ENCODE measurements at places on chromosomes 11 and 22.

- no peak for DNase-seq
Measured at GRCh38 chr11:24805671-24806070, 308.8 kb downstream of the LUZP2 start.

DNA sequence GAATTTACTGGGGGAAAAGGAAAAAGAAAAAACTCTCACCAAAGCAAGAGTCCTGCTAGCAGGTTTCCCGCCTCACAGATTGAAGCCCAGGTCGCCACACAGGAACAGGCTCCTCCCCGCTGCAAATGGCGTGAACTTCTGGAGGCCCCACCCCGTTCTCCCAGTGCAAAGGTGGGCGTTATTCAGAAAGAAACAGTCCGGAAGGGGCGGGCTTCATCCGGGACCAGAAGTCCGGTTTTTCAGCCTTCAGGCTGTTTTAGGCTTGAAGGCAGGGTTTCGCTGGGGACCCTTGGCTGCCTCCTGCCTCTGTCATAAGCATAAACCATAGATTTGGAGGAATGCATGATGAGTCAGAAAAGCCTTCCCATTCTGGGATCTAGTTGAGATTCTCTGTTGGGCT, 148.3 kb upstream of the POU2AF2 start:
- DNase-seq: no peak

- DNase-seq: peak; percentile 21
Measured at GRCh38 chr11:61446211-61446651, 16.3 kb downstream of the SDHAF2 start.

DNA sequence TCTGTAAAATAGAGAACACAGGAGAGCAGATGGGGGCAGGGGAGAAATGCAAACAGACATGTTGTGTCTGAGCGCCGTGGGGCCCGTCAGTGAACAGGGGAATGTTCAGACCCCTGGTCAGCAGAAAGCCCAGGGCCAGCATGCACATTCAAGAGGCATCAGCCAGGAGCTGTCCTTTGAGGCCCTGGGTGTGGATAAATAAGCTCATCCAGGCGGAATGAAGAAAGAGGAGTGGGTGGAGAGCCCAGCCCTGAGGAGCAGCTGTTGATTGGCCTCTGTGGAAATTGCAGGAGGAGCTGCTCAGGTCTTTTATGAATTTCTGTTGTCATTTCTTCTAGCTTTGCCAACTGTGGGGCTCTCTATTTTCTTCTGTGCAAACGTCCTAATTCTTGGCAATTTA, 49.7 kb upstream of the CECR2 start:
- no peak for DNase-seq

- DNase-seq: no peak
Measured at GRCh38 chr11:116638463-116638862, 134.3 kb downstream of the BUD13 start.

- DNase-seq: no peak
Measured at GRCh38 chr22:31056986-31057599, 24.0 kb upstream of the SMTN start.

DNA sequence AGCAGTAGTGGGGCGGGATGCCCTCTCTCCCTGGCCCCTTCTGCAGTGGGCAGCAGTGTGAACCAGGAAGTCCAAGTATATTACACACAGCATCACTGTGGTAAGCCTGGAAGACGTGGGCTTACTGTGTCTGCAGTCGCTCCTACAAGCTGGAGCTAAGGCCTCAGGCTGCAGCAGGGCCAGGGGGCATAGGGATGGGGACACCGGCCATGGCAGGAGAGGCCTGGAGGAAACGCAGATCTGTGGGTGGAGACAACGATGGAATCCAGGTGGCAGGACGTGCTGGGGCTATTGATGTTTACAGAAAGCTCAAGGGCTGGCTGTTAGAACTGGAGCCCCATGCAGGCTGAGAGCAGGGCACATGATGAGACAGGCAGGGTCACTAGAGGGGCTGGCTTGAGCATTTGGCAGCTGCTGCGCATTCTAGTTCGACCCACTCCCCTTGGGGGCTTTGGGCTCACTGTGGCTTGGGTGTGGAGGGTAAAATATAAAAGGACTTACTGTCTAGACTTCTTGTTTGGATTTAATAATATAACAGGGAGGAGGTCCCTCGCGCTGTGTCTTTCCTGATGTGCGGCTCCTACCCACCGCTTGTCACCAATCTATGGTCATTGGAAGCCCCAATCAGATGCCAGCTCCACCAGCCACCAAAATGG, 539.5 kb downstream of the TBC1D22A start:
- DNase-seq: no peak

DNA sequence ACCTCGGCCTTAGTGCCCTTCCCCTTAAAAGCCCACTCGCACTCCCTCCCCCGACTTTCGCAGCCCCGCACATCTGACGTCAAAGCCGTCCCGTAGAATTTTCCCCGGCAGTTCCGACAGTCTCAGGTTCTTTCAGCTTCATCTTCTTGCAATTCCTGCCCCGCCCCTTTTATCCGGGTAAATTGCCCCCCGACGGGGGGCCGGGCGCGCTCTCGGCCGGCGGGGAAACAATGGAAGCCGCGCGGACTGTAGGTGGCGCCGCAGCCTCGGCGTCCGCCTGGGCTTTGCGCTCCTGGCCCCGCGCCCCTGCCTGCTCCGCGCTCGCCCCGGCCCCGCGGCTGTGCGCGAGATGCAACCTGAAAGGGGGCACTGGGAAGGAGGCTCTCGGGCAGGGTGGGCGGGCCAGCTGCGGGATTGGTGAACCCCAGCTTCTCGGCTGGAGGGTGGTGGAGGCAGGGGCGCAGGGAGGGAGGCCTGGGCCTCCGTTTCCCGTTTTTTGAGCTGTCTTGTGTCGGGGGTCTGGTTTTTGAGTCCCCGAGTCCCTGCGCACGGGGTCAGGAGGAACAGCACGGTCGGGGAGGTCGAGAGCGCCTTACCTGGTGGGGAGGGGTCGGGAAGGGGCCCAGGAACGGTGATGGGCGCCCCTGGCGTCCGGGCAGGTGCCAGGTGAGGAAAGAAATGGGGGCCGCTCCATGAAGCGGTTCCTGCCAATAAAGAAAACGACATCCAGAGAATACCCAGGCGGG, 859 bp upstream of the FGF19 start:
- DNase-seq: no peak

DNA sequence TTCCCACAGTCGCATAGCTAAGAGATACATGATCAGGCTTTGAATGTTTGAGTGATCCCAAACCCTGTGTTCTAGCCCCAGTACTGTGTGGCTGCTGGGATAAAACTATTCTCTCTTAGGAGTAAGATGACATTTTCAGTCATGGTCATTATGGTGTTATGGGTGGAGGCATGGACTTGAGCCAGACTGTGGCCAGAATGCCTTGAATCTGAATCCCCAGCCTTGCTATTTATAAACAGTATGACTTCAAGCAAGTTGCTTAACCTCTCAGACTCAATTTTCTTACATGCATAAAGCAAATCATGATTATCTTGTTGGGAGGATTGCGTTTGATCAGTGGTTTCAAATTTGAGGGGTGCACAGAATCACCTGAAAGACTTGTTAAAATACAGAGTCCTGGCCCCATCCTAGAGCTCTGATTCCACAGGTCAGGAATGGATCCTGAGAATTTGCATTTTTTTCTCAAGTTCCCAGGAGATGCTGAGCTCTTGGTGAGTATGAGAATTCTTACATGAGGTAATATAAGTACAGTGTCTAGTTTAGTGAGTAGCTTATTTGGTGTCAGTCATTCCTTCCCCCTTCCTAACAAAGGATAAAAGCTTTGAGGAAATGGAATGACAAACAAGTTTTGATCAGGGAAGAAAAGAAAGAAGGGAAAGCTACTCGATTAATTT, 571.7 kb downstream of the METTL15 start:
- no peak for DNase-seq

DNA sequence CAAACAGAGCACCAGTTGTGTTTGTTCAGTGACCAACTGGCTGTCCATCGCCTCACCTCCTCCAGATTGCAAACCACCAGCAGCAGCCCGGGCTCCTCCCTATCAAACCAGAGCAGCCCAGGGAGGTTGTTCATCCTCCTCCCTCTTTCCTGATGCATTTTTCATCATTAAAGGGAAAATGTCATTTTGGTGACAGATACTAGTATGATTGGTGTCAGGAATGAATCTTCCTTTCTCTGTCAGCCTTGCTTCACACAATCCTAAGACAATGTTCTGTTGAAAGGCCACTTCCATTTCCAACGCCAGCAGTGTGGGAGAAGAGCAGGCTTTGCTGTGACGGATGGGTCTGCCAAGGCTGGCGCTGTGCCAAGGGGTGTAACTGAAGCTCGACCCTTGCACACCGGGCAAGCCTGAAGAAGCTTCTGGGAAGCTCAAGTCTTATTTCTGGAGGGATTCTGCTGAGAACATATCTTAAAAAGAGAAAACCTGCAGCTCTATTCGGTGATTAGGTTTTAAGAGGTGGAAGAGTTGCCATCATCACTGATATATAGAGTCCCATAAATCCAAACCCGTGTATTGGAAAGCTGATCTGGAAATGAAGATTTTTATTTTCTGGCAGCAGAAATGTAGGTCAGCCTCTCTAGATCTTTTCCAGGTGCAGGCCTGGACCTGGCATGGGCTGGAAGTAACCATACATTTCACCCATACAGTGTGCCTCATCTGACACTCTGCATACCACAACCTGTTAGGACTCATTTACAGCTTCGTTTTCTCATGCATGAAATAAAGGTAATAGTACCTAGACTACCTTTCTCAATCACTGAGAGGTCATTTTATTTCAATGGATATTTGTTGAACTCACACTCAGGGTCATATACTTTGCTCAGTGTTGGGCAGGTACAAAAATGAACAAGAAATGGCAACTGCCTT, 524.5 kb downstream of the NTM start:
- DNase-seq: no peak

DNA sequence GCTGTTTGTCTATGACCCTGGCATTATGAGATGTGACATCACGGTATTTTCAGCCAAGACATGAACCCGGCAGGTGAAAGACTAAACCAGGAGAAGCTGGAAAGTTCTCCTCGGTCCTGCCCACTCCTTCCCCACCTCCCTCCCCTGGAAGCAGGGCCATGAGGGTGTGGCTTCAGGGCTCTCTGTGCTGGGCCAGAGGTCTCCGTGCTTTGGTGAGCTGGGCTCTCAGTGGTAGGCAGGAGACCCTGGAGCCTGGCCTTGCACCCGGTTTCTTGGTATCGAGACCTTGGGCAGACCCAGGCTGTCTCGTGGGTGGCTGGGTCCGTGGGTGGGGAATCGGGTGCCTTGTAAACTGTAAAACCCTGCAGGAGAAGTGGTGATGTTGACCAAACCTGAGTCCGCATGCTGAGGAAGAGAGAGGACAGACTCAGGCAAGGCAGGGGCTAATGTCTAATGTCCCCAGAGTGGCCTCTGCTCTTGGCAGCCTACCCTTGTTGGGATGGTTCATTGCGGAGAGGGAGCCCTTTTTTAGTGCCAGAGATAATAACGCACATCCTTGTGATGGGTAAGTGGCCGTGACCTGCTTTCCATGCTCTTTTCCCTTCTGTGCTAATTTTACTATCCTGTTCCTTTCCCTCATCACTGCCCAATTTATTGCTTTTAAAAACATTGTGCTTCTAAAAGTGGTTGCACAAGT, 48.6 kb upstream of the PARVG start:
- DNase-seq: no peak

- no peak for DNase-seq
Measured at GRCh38 chr11:704781-705645, 1.0 kb upstream of the EPS8L2 start.

DNA sequence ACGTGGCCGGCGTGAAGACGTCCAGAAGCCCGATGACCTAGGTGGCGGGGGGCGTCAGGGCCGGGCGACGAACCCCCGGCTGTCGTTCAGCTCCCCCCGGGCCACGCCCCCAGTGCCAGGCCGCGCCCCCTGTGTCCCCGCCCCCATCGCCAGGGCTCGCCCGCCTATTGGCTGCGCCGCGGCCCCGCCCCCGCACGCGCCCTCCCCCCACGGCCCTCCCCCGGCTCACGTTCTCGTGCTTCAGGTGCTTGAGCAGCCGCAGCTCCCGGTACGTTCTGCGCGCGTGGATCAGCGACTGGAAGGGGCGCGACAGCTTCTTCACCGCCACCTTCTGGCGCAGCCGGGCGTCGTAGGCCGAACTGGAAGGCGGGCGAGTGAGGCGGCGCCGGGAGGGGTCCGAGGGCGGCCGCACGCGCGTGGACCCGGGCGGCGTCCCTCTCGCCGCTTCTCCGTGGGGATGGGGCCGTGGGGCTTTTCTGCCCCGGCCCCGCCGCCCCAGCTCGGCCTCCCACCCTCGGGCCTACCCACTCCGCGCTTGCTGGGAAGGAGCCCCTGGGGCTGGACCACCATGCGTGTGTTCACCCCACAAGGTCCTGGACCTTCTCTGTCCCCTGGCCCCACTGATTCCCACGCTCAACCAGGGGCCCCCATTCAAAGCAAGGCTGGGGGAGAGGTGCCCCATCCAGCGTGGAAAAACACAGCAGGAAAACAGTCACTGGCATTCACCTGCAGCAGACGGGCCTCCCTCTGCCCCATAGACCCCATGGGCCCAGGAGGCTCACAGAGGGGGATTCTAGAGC, 2.4 kb downstream of the MAPK11 start:
- no peak for DNase-seq

- DNase-seq: no peak
Measured at GRCh38 chr22:36938028-36938425, 24.6 kb downstream of the CSF2RB start.

- DNase-seq: no peak
Measured at GRCh38 chr11:11570823-11571222, 51.0 kb downstream of the GALNT18 start.

DNA sequence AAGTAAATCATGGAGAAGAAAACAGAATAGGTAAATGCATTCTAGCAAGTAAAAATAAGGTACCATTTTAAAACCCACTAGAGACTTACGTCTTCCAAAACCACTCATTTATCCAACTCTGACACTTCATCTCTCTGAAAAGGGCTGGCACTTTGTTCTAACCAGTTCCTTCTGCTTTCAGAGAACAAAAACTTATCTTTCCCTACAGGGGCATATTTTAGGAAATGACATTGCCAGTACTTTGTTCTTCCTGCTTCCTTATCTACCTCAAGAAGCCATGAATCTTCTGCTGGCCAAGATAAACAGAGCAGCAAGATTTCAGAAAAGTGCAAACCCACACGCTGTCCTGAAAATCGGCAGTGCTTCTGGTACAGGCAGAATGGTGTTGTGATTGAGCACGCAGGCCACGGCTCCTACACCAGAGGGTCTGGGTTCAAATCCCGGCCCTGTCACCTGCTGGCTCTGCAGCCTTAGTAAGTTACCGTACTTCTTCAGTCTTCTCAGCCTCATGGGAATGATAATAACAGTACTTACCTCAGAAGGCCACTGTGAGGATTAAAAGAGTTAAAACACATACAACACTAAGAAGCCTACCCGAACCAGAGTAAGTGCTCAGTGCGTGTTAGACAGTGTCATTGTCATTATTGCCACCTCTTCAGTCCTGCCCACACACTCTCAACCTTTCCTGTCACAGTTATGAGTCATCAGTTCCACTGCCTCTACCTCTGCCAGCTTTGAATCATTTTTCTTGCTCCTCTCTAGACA, 11.0 kb downstream of the MPZL3 start:
- no peak for DNase-seq

- no peak for DNase-seq
Measured at GRCh38 chr11:128581561-128582272, 5.6 kb downstream of the ETS1 start.

GRCh38 chr11:2772544-2773031, 72.8 kb upstream of the KCNQ1OT1 start:
- DNase-seq: no peak
